ENCODE measurements at places on chromosomes 6 and 20.
A peak's percentile ranks its signal among the peaks of the same experiment; 100 is the strongest.

GRCh38 chr6:108142240-108142639 lies 23.6 kb upstream of the NR2E1 start:
- no peak for DNase-seq

DNA sequence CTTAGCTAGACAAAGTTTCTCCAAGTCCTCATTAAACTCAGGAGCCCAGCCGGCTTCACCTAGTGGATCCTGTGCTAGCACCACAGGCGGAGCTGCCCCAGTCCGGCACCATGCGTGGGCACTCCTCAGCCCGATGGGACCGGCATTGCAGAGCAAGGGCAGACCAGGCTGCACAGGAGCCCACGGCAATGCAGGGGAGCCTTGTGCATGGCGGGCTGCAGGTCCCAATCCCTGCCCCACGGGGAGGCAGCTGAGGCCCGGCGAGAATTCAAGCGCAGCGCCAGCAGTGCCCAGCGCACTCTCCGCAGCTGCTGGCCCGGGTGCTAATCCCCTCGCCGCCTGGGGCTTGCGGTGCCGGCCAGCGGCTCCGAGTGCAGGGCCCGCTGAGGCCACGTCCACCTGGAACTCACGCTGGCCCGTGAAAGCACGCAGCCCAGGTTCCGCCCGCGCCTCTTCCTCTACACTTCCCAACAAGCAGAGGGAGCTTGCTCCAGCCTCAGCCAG lies 292.3 kb upstream of the EYS start:
- DNase-seq: no peak

GRCh38 chr20:38293491-38294065 lies 10.4 kb upstream of the BPI start:
- no peak for DNase-seq

DNA sequence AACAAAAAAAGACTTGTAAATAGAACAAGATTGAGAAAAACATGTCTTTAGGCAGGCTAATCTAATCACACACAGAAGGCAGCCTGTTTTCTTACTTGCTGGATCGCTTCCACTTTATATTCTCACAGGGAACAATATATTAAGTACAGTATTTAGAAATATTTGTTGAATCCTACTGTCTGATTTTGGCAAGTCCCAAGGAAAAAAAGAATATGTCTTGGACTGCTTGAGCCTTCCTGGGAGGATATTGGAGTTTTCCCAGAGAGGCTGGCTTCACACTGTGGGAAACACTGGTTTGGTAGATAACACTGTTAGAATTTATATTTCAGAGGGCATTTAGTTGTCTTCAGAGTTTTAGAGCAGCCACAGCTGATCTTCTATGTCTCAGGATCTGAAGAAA lies 229.7 kb downstream of the PRL start:
- DNase-seq: no peak

GRCh38 chr6:44138717-44139350 lies 11.5 kb downstream of the TMEM63B start:
- DNase-seq: no peak

DNA sequence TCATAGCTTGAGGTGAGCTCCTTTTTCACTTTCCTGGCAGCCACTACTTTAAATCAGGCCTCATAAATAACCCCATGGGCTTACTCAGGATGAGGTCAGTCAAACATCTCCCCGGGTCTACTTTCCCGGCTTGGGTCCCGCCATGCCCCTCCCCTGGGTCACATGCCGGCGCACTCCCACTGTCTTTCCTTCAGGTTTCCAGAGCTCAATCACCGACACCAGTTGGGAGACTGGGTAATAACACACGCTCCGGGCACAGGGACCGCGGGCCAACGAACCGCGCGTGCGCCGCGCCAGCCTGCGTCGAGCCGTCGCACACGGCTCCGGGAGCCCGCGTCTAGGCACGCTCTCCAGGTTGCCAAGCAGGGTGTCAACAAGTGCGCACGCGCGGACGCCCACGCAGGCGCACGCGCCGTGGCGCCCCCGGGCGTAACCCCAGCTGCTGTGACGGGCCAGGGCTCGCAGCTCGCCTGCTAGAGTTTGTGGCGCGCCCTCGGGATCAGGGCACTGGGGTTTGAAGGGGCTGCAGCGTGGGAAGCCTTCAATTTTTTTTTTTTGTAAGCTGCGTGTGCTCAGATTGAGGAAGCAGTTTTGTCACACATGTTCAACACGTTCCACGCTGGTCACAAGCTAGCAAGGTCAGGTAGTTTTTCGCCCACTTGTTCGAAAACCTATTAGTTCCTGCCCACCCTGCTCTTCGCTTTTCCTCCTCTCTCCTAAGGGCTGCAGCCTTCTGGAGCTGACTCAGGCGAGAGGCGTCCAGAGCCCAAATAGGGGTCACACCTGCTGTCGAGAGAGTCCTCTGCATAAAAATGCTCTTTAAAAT lies 31.8 kb downstream of the TFAP2B start:
- DNase-seq: no peak

DNA sequence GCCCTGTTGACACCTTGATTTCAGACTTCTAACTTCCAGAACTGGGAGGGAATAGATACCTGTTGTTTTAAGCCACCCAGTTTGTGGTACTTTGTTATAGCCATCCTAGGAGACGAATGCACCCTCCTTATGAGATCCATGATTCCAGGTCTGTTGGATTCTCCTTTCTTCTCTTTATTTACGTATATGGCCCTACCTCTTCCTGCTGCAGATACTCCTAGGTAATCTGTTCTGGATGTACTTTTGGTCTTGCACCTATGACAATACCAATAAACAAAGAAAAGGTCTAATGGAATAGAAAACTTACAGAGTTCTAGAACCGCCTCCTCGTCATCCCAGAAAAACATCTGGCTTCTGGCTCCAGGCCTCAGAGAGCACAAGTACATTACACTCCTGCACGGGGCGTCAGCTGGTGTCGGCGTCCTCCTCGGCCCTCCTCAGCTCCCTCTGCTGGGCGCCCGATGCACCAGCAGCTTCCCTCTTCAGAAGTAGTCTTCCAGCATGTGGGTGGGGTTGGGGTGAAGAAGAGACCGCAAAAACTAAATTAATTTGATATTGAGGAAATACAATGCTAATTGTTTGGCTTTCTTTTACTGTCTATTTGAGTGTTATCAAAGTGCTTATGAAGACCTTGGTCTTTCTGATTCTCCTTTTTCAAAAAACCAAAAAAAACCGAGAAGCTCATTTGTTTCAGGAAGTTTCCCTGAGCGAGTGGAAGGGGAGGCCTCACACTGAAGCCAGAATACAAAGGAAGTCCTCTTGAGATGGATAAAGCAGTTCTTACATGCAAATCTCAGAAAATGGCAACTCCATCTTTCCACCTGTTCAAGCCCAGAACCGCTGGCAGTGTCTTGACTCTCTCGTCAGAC lies 9.7 kb upstream of the ATXN1 start:
- DNase-seq: peak; percentile 60

GRCh38 chr6:145809211-145809610 lies 5.4 kb downstream of the FBXO30 start:
- DNase-seq: no peak

DNA sequence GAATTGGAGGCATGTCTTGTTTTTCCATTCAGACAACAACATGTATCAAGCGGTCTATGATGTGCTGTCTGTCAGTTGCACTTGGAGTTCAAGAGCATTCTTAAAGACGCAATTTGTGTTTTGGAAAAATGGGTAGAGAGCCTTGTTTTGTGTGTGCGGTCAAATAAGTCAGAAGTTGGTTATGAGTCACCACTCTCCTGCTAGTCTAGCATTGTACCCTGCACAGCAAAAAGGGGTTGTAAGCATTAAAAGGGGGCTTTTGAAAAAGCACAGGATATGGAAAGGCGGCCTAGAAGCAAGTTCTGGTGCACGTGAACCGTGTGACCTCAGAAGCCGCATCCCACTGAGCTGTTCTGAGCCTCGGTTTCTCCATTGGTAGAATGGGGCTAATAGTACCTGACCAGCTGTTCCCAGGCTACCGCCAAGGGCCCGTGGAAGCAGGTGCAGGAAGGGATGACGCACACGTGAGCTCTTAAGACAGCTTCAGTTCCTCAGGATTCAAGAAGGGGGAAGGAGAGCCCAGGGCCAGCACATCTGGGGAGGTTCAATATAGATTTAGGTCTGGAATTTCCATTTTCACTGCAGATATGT lies 61.6 kb upstream of the SNX9 start:
- no peak for DNase-seq

GRCh38 chr20:13025181-13025580 lies 16.4 kb downstream of the SPTLC3 start:
- DNase-seq: no peak

DNA sequence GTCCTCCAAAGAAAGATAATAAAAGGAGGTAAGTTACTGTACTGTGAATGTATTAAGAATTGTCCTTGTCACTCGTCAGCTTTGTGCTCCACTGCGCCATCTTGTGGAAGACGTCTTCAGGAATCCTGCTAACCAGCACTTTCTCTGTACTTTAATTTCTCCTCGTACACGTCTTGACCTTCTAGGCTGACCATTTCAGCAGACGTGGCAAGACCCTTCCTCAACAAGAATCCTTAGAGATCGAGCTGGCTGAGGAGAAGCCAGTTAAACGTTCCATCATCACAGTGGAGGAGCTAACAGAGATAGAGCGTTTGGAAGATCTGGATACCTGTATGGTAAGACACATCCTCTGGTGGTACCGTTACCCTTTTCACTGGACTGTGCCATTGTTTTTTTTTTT lies 95.5 kb upstream of the SCGN start:
- DNase-seq: peak; percentile 47

GRCh38 chr6:66553441-66553840 lies 846.4 kb upstream of the EYS start:
- DNase-seq: no peak

Measured in stimulated activated CD8-positive, alpha-beta memory T cell treated with anti-CD3 and anti-CD28 coated beads, Interleukin-4, amount 100 ng/mL, for 1 hour (primary cell).